ENCODE measurements at places on chromosomes 4 and X. TPM values are rescaled to one million over a fixed set of nuclear protein-coding genes. Genes with fewer than 3 reads are reported as not detected.

- no peak for DNase-seq
- no peak overlapping the region for H3K4me3 ChIP-seq
- H3K27ac ChIP-seq, result no peak overlapping the region
Observed at GRCh38 chr4:15336410-15337167, 91.2 kb upstream of the C1QTNF7 start.

Gene TBC1D9
- 0.38 TPM for total RNA-seq

Gene CXCL6
- total RNA-seq, result not detected

Gene GPR119
- total RNA-seq, result not detected

Gene RHOXF2
- not detected for total RNA-seq

GRCh38 chr4:79759793-79760192 is 313.2 kb downstream of the ANTXR2 start:
- no peaks in the 10 kb centered on the region for H3K36me3 ChIP-seq
- no peak overlapping the region for H3K27ac ChIP-seq
- H3K27me3 ChIP-seq, result no peaks in the 10 kb centered on the region
- no peak for DNase-seq
- H3K4me1 ChIP-seq, result no peaks in the 10 kb centered on the region
